Chondrocyte (in vitro differentiated cells): ENCODE measurements at places on chromosomes 1 and 21. TPM values are rescaled to one million over a fixed set of nuclear protein-coding genes. Genes with fewer than 3 reads are reported as not detected.

- H3K4me3 ChIP-seq = no peak overlapping the region
- peaks cover 27% of the 10 kb centered on the region for H3K27me3 ChIP-seq
Measured at GRCh38 chr1:65756616-65757015, 36.1 kb upstream of the PDE4B start.

DNA sequence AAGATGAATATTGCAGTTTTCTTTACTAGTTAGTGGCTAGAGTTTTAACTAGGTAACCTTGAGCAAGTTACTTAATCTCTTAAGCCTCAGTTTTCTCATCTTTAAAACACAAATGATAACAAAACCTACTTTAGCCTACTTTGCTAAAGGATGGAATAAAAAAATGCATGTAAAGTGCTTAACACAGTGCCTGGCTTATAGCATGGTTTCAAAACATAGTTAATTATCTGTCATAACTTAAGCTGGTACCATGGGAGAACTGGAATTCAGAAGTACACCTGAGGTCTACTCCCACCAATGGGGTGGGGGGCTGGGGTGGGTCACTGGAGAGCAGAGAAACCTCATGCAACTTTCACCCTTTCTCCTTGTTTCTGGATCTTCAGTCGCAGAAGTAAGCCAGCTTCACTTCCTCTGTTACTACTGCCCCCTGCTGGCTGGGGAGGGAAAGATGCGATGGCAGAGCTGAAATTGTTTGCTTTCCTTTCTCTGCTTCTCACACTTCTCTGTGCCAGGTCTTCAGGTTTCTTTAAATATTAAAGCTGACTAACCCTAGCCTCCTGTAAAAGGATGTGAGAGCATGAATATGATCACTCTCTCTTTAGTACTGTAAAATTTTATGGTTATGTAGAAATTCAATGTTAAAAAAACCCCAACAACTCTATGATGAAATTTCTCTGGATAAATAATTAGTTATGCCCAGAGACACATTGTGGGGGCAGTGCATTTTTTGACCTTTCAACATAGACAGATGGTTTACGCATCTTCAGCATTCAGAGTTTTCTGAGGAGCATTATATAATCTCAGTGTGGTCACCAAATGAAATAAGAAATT, 324.2 kb downstream of the HLX start:
- H3K27ac ChIP-seq = no peak overlapping the region
- no peaks in the 10 kb centered on the region for H3K4me1 ChIP-seq
- H3K4me3 ChIP-seq = no peak overlapping the region
- peaks cover 4% of the 10 kb centered on the region for H3K27me3 ChIP-seq
- DNase-seq = no peak

DNA sequence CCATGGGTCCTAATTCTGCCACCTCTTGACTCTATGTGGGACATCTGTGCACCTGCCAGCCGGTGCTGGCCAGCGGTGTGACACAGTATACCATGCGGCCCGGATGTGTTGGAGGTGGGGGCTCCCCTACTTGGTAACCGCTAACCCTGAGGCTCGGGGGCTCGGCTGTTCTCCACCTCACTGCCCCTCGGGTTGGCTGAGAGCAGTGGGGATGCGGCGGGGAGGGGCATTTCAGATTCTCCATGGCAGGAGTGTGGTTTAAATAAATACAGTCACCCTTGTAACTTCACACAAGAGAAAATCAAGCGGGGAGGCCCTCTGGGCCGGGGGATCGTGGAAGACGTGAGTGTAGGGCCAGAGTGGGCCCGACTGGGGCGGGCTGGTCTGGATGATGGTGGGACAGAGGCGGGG, 11.0 kb downstream of the KRTAP10-1 start:
- peak; percentile 81 for DNase-seq
- H3K27ac ChIP-seq = no peak overlapping the region
- peaks cover 13% of the 10 kb centered on the region for H3K27me3 ChIP-seq
- H3K4me1 ChIP-seq = no peaks in the 10 kb centered on the region
- no peak overlapping the region for H3K4me3 ChIP-seq

DNA sequence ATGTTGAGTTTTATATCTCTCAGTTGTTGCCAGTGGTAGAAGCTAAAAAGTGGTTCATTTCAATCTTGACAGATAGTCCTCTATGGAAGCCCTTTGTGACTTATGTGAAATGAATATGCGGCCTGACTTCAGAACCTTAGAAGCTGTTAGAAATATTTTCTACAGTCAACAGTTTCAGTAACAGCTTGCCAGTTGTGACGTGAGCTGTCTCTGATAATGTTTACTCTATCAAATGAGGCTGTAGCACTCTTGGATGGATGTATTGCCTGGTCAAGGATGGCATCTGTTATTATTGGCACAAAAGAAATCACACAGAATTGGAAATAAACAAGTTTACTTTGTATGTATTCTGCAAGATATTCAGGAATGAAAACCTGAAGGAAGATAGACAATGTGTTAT, 31.9 kb downstream of the SNX7 start:
- H3K4me3 ChIP-seq = no peak overlapping the region
- DNase-seq = no peak
- H3K27ac ChIP-seq = no peak overlapping the region
- peaks cover 16% of the 10 kb centered on the region for H3K4me1 ChIP-seq

- H3K27me3 ChIP-seq = peaks cover 3% of the 10 kb centered on the region
- peaks cover 14% of the 10 kb centered on the region for H3K4me1 ChIP-seq
- H3K4me3 ChIP-seq = no peak overlapping the region
- H3K27ac ChIP-seq = no peak overlapping the region
Measured at GRCh38 chr1:46401154-46401913, 7.2 kb downstream of the FAAH start.

- no peak overlapping the region for H3K4me3 ChIP-seq
- no peak for DNase-seq
- H3K4me1 ChIP-seq = peaks cover 15% of the 10 kb centered on the region
- no peak overlapping the region for H3K27ac ChIP-seq
- peaks cover 8% of the 10 kb centered on the region for H3K27me3 ChIP-seq
Measured at GRCh38 chr21:38082936-38083485, 166.8 kb upstream of the KCNJ6 start.

Gene PRDM15
- total RNA-seq = 4.9 to 9.2 TPM (median 7.8 TPM) in 3 replicates

DNA sequence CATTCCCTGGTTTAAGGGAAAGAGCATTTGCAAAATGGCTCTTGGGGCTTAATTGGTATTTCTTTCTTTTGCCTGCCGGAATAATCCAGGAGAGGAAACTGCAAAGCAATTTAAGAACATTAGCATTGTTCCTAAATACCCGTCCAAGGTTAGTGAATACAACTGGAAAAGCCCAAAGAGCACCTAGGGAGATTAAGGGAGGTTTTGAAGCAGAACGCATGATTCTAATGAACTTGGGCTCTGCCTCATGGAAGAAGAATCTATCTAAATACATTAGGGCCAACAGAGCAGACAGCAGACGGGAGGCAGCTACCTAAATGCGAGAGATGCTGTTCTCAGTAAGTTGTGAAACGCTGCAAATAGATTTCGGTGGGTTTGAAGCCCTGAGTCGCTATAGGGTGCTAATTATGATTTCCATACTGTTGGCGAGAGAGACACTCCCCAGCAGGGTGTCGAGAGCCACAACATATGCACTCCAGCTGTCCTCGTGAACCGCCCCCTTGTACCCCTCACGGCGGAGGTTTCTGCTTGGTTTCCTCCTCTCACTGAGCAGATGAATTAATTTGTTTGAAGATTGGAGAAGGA, 326.7 kb upstream of the CAMK1G start:
- no peaks in the 10 kb centered on the region for H3K4me1 ChIP-seq
- H3K36me3 ChIP-seq = no peaks in the 10 kb centered on the region
- no peak overlapping the region for H3K27ac ChIP-seq
- no peak for DNase-seq
- no peak overlapping the region for H3K4me3 ChIP-seq
- H3K27me3 ChIP-seq = peaks cover 13% of the 10 kb centered on the region

- peaks cover 6% of the 10 kb centered on the region for H3K36me3 ChIP-seq
- DNase-seq = no peak
- peaks cover 79% of the 10 kb centered on the region for H3K4me1 ChIP-seq
Measured at GRCh38 chr1:21898326-21899200, 38.5 kb downstream of the HSPG2 start.

DNA sequence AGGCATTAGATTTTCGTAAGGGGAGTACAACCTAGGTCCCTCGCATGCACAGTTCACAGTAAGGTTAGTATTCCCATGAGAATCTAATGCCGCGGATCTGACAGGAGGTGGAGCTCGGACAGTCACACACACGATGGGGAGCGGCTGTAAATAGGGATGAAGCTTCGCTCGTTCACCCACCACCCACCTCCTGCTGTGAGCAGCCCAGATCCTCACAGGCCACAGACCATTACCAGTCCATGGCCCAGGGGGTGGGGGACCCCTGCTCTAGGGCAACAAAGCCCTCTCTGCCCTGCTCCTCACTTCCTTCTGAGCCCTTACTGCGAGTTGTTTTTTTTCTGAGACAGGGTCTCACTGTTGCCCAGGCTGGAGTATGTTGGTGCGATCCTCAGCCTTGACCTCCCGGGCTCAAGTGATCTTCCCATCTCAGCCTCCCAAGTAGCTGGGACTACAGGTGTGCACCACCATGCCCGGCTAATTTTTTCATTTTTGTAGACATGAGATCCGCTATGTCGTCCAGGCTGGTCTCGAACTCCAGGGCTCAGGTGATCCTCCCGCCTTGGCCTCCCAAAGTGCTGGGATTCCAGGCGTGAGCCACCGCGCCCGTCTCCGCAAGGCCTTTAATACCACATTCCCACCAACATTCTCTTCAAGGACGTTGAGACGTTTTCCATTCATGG, 21.3 kb downstream of the TRPM2 start:
- peak; percentile 57 for DNase-seq
- no peak overlapping the region for H3K4me3 ChIP-seq
- peaks cover 7% of the 10 kb centered on the region for H3K4me1 ChIP-seq
- H3K27ac ChIP-seq = no peak overlapping the region
- peaks cover 45% of the 10 kb centered on the region for H3K27me3 ChIP-seq

GRCh38 chr21:20997636-20998455, at the start of gene NCAM2:
Gene NCAM2, plus strand, starts transcription at chr21:20998409.
- no peaks in the 10 kb centered on the region for H3K36me3 ChIP-seq
- peak within 1 kb of the TSS; percentile 37 for H3K27ac ChIP-seq
- H3K4me1 ChIP-seq = peaks cover 59% of the 10 kb centered on the region
- peak; percentile 89 for DNase-seq

Gene SFN
- total RNA-seq = not detected in 3 replicates

- H3K4me3 ChIP-seq = no peak overlapping the region
- peaks cover 6% of the 10 kb centered on the region for H3K4me1 ChIP-seq
- H3K36me3 ChIP-seq = no peaks in the 10 kb centered on the region
Measured at GRCh38 chr1:89754518-89754917, 66.3 kb upstream of the LRRC8D start.

DNA sequence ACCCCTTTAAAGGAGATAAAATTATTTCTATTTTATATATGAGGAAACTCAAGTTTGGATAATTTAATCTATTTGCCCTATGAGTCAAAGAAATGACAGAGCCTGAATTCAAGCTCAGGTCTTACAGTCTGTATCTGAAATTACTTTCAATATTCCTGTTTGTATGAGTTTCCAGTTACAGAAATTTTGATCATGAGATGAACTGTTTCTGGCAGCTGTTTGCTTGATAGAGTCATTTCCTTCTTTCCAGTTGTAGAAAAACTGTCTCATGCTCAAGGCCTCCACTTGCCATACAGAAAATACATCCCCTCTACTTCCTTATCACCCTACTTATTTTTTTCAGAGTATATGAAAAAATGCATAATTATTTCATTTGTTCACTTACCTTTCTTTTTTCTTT, 87.6 kb downstream of the PTPRC start:
- H3K27ac ChIP-seq = no peak overlapping the region
- H3K4me3 ChIP-seq = no peak overlapping the region
- no peaks in the 10 kb centered on the region for H3K27me3 ChIP-seq
- no peaks in the 10 kb centered on the region for H3K36me3 ChIP-seq
- DNase-seq = no peak

DNA sequence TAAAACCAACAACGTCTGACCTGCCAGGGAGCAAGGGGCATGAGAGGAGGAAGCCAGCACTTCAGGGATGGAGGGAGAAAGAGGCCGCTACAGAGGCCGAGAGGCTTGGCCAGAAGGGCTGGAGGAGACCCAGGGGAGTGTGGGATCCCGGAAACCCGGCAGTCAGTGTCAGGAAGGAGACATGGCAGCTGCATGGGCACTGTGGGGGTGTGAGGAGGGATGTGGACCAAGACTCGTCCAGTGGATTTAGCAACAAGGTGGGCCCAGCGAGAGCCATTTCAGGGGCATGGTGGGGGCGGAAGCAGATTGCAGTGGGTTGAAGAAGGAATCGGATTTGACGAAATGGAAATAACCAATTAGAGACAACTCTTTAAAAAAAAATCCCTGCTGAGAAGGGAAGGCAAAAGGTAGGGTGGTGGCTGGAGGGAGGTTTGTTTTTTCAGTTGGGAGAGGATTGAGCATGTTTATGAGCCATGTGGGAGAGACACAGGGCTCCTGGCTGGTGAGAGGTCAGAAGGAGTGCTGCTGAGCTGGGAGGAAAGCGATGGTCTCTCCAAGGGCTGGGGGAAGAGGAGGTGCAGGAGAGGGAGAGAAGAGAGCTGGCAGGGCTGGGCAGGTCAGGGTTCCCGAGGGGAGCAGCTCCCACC, 4.4 kb downstream of the B4GALT2 start:
- H3K27me3 ChIP-seq = no peaks in the 10 kb centered on the region
- H3K4me3 ChIP-seq = no peak overlapping the region
- DNase-seq = no peak

GRCh38 chr1:32972814-32973428, 8.3 kb upstream of the RNF19B start:
- peaks cover 21% of the 10 kb centered on the region for H3K4me1 ChIP-seq
- peak overlapping the region; percentile 73 for H3K4me3 ChIP-seq
- no peak for DNase-seq
- H3K27me3 ChIP-seq = no peaks in the 10 kb centered on the region

- H3K4me1 ChIP-seq = peaks cover 79% of the 10 kb centered on the region
- peaks cover 4% of the 10 kb centered on the region for H3K36me3 ChIP-seq
- no peak for DNase-seq
- no peak overlapping the region for H3K27ac ChIP-seq
- no peaks in the 10 kb centered on the region for H3K27me3 ChIP-seq
Measured at GRCh38 chr21:38499296-38499695, 1.0 kb upstream of the ERG start.

Gene SIPA1L2
- 8.9 to 9.5 TPM (median 9.0 TPM) in 3 replicates for total RNA-seq

Gene KCNA10
- total RNA-seq = not detected in 3 replicates

DNA sequence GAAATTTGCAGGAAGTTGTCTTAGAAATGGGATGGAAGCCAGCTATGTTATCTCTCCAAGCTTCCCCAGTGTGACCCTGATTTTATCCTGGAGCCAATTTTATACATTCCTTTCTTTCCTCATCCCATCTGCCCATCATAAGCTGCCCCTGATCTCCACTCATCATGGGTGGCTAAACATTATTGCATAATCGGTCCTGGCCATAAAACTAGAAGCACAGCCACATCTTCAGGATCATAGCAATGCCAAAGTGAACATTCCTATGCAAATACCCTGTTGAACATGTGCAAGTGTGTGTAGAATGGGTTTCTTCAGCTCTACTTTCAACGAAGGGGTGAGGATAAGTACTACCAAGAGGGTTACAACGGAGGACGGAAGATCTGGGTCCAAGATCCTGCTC, 50.6 kb upstream of the COG2 start:
- no peaks in the 10 kb centered on the region for H3K36me3 ChIP-seq
- peaks cover 39% of the 10 kb centered on the region for H3K27me3 ChIP-seq
- H3K4me1 ChIP-seq = no peaks in the 10 kb centered on the region
- no peak overlapping the region for H3K4me3 ChIP-seq
